ENCODE measurements at places on chromosomes 3 and 15. TPM values are rescaled to one million over a fixed set of nuclear protein-coding genes. Genes with fewer than 3 reads are reported as not detected.

GRCh38 chr3:198030125-198030524 lies 70.1 kb downstream of the LMLN start:
- no peak for DNase-seq

GRCh38 chr3:70094197-70094596 lies 94.7 kb downstream of the SAMMSON start:
- no peak for DNase-seq

GRCh38 chr3:126433105-126433430 lies 38.4 kb downstream of the CFAP100 start:
- no peak for DNase-seq

GRCh38 chr3:57770009-57770827 lies 14.1 kb downstream of the SLMAP start:
- DNase-seq = no peak

- no peak for DNase-seq
Observed at GRCh38 chr15:41666353-41666920, 6.2 kb downstream of the MGA start.

- no peak for DNase-seq
Observed at GRCh38 chr3:32592696-32593353, 22.2 kb upstream of the DYNC1LI1 start.

DNA sequence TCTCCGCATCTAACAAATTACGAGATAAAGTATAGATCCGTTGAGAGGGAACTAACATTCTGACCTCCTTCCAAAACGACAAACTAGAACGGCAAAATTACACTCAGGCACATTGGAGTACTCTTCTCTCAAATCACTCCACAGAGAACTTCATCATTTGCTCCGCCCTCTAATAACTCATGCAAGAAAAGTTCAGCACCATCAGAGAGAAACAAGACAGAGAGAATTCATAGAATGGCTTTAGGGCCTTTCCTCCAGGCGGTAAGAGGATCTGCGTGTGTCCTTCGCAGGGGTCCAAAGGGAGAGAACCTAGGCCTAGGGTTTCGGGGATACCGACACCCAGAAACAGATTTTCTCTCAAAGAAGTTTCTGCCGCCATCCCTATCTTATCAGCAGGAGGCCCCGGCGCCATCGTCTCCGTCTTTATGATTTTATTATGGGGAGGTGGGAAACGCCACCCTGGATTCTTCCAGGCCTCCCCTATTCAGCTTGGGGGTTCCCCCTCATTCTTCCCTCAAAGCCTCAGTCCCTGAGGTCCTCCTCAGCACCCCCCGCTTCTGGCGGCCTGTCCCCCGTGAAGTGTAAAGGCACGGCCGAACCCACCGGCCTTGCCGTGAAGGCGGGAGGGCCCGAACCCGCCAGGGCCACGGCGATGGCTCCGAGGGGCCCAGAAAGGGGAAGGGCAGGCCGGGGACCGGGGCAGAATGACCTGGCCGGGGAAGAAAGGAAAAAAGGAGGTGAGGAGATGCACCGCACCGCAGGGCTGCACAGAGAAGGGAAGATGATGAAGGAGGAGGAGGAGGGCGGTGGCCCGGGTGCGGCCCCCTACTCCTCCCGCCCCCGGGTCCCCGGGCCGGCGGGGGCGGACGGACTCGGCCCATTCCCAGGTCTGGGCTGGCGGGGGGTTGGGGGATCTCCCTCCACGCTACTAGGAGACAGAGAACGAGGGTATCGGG lies 768 bp downstream of the UBXN7 start:
- DNase-seq = no peak

- no peak for DNase-seq
Observed at GRCh38 chr15:36936613-36937012, 163.7 kb downstream of the MEIS2 start.

- no peak for DNase-seq
Observed at GRCh38 chr15:51185213-51186159, 90.8 kb upstream of the TNFAIP8L3 start.

- DNase-seq = no peak
Observed at GRCh38 chr3:41792806-41793205, 169.1 kb downstream of the ULK4 start.

- DNase-seq = no peak
Observed at GRCh38 chr3:171439996-171440395, 20.2 kb downstream of the TNIK start.

GRCh38 chr3:55364421-55364820 lies 122.7 kb downstream of the WNT5A start:
- DNase-seq = no peak

DNA sequence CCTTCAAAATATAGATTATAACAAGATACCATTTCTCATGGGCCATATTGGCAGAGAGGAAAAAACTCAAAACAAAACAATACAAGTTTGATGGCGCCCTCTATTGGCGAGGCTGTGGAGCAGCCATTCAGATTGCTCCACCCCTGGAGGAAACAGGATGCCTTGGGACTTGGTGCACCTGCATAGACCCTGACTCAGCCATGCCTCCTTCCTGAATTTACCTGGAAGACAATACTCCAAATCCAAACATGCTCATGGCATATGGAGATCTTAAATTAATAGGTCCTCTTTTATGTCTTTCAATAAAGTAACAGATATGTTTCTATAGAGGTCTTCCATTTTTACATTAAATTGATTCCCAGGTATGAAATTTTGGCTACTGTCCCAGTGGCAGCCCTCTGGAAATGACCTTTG lies 90.0 kb downstream of the APBA2 start:
- no peak for DNase-seq

DNA sequence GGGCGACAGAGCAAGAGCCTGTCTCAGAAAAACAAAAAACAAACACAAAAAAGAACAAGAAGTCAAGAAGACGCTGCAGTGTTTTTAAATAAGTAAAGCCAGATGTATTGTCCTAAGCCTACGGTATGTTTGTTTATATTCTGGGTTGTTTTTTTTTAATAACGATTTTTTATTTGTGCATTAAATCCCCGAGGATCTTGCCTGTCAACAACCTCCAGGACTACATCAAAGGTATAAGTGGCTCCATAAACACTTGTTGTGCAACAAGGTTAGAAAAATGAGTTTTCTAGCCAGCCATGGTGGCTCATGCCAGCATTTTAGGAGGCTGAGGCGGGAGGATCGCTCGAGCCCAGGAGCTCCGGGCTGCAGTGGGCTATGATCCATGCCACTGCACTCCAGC lies 26.1 kb downstream of the ITGB5 start:
- DNase-seq = no peak

DNA sequence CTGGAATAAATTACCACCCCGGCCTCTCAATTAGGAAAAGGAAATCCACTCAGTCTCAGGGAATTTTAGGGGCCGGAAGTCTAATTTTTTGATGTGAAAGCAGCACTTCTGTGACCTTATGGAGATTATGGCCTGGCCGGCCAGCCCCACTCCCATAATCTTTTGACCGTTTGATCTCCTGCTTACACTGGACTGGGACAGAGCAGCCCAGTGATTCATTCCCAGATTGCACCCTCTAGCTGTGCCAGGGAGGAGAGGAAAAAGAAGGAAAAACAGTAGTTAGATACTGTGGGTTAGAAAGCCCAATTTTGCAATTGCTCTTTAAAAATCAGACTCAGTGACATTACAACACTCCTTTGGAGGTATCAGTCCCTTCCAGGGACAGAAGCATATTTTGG lies 32.4 kb downstream of the GJD2 start:
- no peak for DNase-seq

DNA sequence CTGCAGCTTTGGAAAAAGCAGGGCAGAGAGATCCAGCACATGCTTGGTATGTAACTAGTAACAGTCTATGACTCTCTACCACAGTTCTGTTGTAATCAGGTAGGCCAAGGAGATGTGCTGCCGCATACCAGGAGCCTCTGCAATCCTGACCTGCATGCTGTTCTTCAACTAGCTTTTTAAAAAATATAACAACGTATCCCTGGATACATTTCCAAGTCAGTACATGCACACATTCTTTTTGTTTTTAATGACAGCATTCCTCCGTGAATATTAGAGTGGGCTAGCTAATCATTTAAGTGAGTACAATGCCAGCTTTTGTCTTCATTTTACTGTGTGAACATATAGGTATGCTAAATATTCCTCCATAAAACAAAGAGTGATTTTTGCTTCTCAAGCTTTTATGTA lies 437.8 kb downstream of the RBMS3 start:
- DNase-seq = no peak

DNA sequence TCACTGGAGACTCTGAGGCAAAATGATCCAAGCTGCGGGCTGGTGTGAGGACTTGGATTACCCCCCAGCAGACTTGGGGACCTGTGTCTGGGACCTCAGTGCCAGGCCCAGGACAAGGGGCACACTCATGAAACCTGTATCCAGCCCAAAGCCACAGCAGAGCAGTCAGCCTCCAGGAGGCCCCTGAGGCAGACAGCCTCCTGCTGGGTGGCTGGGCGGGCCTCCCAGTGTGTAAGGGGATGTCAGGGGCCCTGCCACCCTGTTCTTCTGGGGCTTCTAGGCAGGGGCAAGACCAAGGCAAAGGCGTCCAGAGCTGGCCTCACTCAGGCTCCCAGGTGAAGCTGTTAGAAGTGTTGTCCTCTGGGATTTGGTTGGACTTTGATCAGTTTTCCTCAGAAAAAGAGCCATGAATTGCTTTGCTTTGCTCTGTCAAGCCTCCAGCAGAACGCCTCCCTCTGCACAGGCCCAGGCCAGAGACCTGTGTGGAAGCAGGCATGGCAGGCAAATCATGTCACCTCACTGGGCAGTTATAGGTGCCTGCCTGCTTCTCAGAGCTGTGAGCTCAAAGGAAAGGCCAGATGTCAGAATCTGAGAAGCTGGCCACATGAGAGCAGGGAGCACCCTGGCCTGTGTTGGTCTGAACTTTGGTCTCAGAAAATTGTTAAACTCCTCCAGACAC lies 77.4 kb downstream of the SMAD6 start:
- DNase-seq = no peak

- no peak for DNase-seq
Observed at GRCh38 chr3:183332487-183332886, 79.4 kb downstream of the B3GNT5 start.

GRCh38 chr3:89372456-89372855 lies 265.0 kb downstream of the EPHA3 start:
- no peak for DNase-seq

GRCh38 chr15:31326875-31327668 lies 437 bp downstream of the KLF13 start:
- DNase-seq = peak; percentile 62

GRCh38 chr3:191361456-191361855 lies 31.1 kb upstream of the UTS2B start:
- DNase-seq = no peak

DNA sequence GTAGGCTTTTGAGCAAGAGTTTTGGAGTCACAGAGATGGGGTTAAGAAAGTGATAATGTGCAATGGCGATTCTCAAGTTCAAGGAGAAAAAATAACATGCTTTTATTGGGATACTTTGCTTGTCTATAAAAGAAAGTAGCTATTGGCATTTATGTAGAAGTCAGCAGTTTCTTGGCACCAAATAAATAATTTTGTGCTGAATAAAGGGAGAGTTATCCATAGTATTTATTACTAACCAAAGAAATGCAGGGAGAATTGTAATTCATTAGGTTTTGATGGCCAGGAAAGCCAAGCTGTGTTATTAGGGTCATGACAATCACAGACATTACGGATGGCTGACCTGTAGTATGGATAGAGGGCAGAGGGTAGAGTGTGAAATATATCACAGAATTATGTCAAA lies 33.1 kb downstream of the BTD start:
- DNase-seq = no peak

DNA sequence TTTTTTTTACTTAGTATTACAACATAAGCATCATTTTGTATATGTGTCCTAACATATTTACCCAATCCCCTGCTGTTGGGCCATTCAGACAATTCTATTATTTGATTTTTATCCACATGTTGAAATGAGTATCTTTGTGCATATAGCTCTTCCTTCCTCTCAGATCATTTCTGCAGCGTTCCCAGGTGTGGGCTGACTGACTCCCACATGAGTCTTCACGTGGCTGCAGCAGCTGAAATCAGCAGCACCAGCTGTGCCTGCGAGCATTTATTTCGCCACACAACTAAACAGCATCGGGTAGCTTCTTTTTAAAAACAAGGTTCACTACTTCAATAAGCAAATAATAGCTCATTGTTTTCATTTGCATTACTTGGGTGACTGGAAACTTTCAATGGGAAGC lies 44.5 kb upstream of the PDE8A start:
- DNase-seq = no peak

DNA sequence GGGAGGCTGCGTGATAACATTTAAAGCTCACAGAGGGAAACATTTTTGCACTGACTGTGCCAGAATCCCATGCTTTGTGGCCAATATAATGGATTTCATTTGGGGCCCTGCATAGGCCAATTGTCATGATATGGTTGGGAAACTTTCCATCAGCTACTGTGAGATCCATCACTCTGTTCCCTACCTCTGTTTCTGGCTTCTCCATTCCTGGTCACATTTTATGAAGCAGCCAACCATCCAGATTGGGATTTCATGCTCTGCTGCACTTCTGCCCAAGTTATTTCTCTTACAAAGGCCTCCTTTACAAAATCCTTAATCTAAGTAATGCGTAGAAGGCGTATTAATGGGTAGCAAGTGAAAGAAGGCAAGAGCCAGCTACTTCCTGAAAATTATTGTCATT lies 221.1 kb downstream of the LRTM1 start:
- DNase-seq = no peak

- no peak for DNase-seq
Observed at GRCh38 chr15:70127770-70128413, 30.2 kb upstream of the TLE3 start.

The SOX14 gene
- total RNA-seq = not detected

The SYNPR gene
- not detected for total RNA-seq

The FBLN2 gene
- total RNA-seq = 81.3 TPM

The SATB1 gene
- 55.5 TPM for total RNA-seq

The PLXNA1 gene
- 32.2 TPM for total RNA-seq

The GHRL gene
- total RNA-seq = 1.0 TPM

The MAGI1 gene
- total RNA-seq = 94.4 TPM

Data from breast epithelium (tissue), 4 donors.